ENCODE measurements at places on chromosomes 12 and 14.

GRCh38 chr14:68786491-68787091, 6.3 kb downstream of the ZFP36L1 start:
- DNase-seq = no peak

DNA sequence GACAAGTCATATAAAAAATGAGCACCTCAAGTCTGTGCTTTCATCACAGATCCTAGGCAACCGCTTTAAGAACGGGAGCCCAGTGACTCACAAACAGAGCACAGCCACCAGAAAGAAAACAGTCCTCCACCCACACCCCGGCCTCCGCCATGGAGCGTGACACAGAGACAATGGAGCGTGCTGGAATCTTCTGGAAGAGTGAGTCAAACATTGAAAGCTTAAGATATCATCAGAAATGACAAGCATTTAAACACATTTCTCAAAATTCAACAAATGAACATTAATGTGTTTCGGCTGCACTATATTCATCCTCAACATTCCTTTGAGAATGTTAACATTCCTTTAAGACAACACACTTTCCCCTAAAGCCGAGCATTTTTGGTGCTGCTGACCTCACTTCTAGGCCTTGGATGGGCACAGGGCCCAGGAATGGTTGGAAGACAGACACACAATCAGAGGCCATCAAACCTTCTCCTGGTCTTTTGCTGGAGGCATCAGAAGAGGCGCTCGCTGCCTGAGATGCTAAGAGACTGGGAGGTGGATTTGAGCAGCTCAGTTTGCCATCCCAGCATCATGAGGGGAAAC, 23.6 kb upstream of the TMEM132D start:
- peak; percentile 30 for DNase-seq

DNA sequence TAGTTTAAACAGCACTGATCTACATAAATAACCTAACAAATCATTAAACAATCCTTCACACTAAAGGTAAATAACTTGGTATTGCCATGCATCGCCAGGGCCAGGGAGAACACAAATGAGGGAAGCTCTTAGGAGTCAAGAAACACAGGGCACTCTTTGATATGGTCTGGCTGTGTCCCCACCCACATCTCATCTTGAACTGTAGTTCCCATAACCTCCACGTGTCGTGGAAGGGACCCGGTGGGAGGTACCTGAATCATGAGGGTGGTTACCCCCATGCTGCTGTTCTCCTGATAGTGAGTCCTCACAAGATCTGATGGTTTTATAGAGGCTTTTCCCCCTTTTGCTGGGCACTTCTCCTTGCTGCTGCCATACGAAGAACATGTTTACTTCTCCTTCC, 17.3 kb downstream of the TMEM132D start:
- DNase-seq = no peak

GRCh38 chr14:103529383-103530365, 678 bp downstream of the TRMT61A start:
- no peak for DNase-seq

- DNase-seq = peak; percentile 24
Observed at GRCh38 chr12:16610001-16610585, 4.1 kb upstream of the LMO3 start.

- DNase-seq = no peak
Observed at GRCh38 chr12:111006621-111007020, 86.2 kb upstream of the MYL2 start.

DNA sequence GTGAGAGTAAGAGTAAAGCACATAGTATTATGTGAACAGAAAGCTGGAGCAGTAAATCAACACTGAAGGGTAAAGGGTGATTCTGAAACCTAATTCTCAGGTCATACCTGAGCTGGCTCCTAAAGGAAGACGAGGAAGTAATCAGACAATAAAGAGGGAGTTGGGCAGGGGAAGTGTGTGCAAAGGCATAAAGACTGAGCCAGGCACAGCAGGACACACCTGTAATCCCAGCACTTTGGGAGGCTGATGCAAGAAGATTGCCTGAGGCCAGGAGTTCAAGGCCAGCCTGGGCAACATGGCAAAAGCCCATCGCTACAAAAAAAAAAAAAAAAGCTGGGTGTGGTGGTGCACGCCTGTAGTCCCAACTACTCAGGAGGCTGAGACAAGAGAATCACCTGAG, 9.6 kb downstream of the ARF3 start:
- no peak for DNase-seq

DNA sequence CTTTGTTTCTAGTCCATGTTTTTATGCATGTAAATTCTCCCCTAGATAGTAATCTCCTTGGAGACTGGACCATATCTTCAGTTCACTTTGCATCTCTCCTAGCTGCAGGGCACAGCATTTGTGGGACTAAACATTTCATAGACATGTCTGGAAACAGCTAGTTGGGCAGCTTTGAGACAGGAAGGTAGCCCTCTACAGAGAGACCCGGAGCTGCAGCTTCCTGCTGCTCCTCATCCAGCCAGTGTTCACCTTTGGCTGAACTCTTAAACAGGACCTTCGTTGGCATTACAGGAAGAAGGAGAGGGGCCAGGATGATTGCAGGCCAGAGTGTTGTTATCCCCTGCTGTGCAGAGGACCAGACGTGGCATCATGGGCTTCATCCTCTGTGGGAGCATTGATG, 52.9 kb downstream of the GNS start:
- no peak for DNase-seq

Measured in caudate nucleus (tissue), 63 donors.